Glutamatergic neuron (in vitro differentiated cells): ENCODE measurements at places on chromosomes 3 and 15. TPM values are rescaled to one million over a fixed set of nuclear protein-coding genes. Genes with fewer than 3 reads are reported as not detected.

GRCh38 chr3:124634210-124635168, 95.8 kb upstream of the UMPS start:
- H3K4me1 ChIP-seq: peaks cover 14% of the 10 kb centered on the region
- H3K27me3 ChIP-seq: peaks cover 5% of the 10 kb centered on the region
- H3K4me3 ChIP-seq: no peak overlapping the region

DNA sequence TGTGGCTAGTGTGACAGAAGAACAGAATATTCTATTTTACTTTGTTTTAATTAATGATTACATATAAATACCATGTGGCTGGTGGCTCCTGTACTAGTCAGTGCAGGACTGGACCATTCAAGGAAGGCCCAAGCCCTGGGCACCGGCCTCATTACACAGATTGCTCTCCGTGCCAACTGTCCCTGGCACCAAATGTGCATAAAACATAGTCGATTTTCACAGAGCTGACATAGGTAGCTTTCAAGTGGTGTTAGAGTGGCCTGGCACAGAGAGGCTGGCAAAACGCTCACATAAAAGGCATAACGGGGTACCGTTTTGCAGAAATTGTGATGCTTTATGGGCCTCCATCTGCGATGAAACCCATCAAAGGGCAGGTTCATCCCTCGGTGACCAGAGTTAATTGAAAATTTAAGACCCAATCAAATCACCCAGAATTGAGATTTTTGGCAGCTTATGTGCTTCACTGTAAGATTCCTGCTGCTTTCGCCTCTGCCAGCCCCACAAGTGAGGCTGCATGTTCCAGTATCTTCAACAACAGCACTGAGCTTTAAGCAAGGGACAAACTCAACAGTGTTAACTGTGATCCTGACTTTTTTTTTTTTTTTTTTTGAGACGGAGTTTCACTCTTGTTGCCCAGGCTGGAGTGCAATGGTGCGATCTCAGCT, 25.9 kb downstream of the RFTN1 start:
- no peak for DNase-seq
- H3K4me3 ChIP-seq: no peak overlapping the region
- H3K4me1 ChIP-seq: peaks cover 5% of the 10 kb centered on the region
- no peak overlapping the region for H3K27ac ChIP-seq

DNA sequence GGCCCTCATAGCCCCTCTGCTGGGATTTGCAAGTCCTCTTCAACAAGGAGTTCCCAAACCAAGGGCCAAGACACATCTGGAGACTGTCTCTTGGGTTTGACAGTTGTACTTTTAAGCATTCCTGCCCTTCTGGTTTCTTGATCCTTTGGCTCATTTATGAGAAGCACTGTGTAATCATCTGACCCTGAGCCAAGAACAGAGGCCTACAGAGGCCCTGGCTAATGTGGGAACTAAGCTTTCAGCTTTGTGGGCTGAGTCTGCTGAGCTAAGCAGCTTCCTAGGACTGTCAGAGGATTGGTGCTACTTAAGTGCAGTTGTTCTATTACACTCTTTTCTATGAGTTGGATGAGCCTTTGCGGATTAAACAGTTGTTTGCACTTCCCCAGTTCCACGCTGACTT, 178.3 kb downstream of the KBTBD8 start:
- H3K27ac ChIP-seq: no peak overlapping the region
- H3K36me3 ChIP-seq: no peaks in the 10 kb centered on the region
- H3K4me3 ChIP-seq: no peak overlapping the region
- H3K4me1 ChIP-seq: no peaks in the 10 kb centered on the region
- H3K27me3 ChIP-seq: peaks cover 2% of the 10 kb centered on the region

- no peak overlapping the region for H3K4me3 ChIP-seq
- H3K27ac ChIP-seq: no peak overlapping the region
- no peaks in the 10 kb centered on the region for H3K36me3 ChIP-seq
- H3K27me3 ChIP-seq: no peaks in the 10 kb centered on the region
- H3K4me1 ChIP-seq: peaks cover 18% of the 10 kb centered on the region
Observed at GRCh38 chr3:148333091-148333490, 364.6 kb upstream of the AGTR1 start.

DNA sequence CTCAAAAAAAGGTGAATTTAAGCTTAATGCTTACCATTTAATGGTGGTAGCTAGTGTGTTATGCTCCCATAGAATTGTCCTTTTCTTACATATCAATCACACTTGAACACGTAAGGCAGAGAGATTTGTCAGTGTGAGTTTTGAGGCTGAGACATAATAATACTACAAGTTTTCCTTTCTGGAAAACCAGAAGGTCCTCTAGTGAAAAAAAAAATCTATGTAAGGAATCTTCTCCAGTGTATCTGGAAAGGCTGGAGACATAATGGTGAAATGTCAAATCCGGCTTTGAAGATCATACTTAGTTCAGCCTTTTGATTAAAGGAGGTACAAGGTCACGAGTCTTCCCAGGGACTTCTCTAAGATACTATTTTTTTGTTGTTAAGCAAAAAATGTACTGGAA, 3.4 kb downstream of the TSC22D2 start:
- peak overlapping the region; percentile 93 for H3K4me3 ChIP-seq
- H3K36me3 ChIP-seq: peaks cover 7% of the 10 kb centered on the region
- H3K27ac ChIP-seq: peak overlapping the region; percentile 86
- DNase-seq: no peak

DNA sequence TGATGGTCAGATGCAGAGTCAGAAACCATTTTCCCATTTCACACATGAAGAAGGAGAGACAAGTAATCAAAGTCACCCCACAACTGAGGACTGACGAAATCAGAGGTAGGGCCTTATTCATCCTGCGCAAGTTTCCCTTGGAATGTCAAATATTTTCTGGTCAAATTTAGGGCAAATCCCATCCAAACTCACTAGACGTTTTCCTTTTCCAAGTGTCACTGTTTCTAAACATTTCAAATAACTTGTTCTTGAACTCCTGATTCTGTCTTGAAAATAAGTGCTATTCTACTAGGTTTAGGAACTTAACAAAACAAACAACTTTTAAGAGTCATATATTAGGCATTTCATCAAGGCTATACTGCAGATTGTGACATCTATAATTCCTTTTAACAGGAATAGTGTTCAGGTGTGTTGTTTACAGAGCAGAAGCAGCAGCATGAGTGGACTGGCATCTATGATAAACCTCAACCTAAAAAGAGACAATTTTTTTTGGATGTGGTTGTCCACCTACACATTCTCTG, 40.7 kb downstream of the SUMF1 start:
- H3K4me3 ChIP-seq: no peak overlapping the region
- H3K4me1 ChIP-seq: peaks cover 11% of the 10 kb centered on the region
- DNase-seq: no peak
- H3K36me3 ChIP-seq: peaks cover 8% of the 10 kb centered on the region

DNA sequence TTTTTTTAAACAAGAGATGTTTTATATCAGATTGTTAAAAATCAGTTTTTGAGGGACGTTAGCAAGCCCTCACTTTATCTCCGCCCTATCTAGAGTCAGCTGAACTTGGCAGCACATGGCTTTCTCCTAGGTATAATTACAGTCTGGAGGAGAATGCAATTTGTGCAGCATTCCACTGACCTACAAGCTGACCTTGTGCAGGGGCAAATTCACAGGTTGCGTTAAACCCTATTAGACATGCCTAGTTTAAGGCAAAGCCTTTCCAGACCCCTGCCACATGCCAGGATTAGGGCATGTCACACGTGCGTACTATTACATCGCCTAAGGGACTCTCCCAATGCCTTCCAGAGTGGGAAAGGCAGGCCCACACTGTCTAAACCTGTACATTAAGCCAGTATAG, 224.0 kb downstream of the GREM1 start:
- no peaks in the 10 kb centered on the region for H3K36me3 ChIP-seq
- H3K4me3 ChIP-seq: no peak overlapping the region
- peak; percentile 13 for DNase-seq
- no peaks in the 10 kb centered on the region for H3K27me3 ChIP-seq

DNA sequence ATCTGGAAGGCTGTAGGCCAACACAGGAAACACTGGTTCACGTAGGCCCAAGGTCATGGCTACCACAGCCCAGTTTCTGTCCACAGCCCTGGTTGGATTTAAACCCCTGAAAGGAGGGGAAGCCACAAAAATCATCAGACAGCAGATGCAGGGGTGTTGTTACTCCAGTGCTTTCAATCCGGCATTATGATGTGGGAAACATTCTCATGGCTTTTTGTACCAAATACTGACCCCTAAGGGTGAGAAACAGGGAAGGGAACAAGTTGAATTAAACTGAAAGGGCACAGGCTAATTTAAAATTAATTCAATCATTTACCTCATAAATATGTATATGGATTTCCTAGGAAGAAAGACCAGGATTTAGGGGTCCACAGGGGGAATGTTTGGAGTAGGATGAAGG, 375.6 kb downstream of the CTNNB1 start:
- no peak for DNase-seq
- H3K4me1 ChIP-seq: peaks cover 6% of the 10 kb centered on the region
- no peaks in the 10 kb centered on the region for H3K36me3 ChIP-seq
- no peaks in the 10 kb centered on the region for H3K27me3 ChIP-seq
- H3K27ac ChIP-seq: no peak overlapping the region

DNA sequence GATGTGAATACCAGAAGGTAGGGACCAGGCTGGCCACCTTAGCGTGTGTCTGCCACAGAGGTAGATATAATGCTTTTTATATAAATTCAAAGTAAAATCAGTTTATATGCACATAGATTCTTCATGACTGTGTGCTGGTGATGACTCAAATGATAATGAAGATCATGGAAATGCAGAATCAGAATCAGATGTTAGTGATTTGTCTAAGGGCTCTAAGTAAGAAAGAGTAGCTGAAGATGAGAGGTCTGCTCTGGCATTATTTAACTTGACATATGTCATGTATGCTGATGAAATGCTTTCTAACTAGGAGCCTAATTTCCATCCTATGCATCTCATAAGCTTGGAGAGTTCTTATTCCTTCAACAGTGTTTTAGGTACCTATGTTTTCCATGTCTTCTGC, 50.3 kb upstream of the DPH6 start:
- H3K4me1 ChIP-seq: no peaks in the 10 kb centered on the region
- DNase-seq: no peak
- H3K36me3 ChIP-seq: peaks cover 4% of the 10 kb centered on the region
- H3K4me3 ChIP-seq: no peak overlapping the region
- no peaks in the 10 kb centered on the region for H3K27me3 ChIP-seq
- no peak overlapping the region for H3K27ac ChIP-seq

GRCh38 chr3:56874269-56874668, 72.5 kb upstream of the ARHGEF3 start:
- DNase-seq: no peak
- H3K27ac ChIP-seq: no peak overlapping the region
- H3K27me3 ChIP-seq: no peaks in the 10 kb centered on the region
- no peaks in the 10 kb centered on the region for H3K36me3 ChIP-seq

- H3K4me1 ChIP-seq: no peaks in the 10 kb centered on the region
- H3K4me3 ChIP-seq: no peak overlapping the region
- no peak for DNase-seq
- no peak overlapping the region for H3K27ac ChIP-seq
- H3K27me3 ChIP-seq: peaks cover 5% of the 10 kb centered on the region
- no peaks in the 10 kb centered on the region for H3K36me3 ChIP-seq
Observed at GRCh38 chr3:155352900-155353490, 59.5 kb upstream of the STRIT1 start.

DNA sequence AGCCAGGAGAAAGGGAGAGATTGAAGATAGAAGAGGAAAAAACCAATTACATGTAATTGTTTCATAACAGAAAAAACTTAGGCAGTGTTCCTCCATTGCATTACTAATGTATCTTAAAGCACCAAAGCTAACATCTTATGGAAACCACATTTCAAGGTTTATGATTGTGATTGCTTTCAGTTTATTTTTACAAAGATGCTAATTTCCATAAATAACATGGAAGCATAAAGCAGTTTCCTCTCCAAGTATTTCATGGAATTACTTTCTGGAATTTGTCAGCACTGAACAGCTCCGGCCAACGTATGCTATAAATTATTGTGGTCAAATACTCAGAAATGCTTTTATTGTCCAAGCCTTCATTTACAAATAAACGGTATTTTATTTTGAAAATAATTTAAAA, 11.6 kb downstream of the ADAMTSL3 start:
- no peaks in the 10 kb centered on the region for H3K27me3 ChIP-seq
- no peaks in the 10 kb centered on the region for H3K36me3 ChIP-seq
- H3K4me3 ChIP-seq: no peak overlapping the region
- DNase-seq: no peak

DNA sequence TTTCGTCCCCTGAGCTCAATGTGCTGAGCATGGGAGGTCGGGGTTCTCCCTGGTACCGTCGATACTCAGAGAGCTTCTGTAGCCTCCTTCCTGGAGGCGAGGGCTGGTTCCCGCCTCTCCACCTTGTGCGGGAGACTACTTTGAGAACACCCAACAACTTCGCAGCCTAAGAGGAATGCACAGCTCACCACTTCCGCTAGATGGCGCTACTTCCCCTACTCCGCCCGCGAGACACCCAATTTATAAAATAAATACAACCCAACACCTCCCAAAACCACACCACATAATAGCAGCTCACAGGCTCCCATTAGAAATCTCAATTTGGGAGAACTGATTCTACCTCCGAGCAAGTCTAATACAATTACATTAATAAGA, 1.2 kb downstream of the RGMA start:
- peak overlapping the region; percentile 85 for H3K4me3 ChIP-seq
- peaks cover 18% of the 10 kb centered on the region for H3K4me1 ChIP-seq
- peak; percentile 81 for DNase-seq
- H3K36me3 ChIP-seq: peaks cover 6% of the 10 kb centered on the region
- H3K27ac ChIP-seq: peak overlapping the region; percentile 77
- peaks cover 8% of the 10 kb centered on the region for H3K27me3 ChIP-seq

DNA sequence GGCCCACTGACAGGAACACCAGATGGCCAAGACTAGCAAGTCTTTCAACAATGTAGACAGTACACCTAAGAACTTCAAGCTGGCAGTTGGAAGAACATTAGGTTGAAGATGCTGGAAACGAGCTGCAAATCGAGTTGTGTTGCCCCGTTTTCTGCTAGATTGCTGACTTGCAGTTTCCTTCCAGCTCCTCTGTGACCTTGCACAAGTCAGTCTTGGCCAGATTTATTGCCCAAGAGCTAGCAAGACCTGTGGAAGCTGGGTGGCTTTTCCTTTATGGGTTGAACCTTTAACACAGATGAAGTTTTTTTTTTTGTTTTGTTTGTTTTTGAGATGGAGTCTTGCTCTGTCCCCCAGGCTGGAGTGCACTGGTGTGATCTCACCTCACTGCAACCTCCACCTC, 2.9 kb upstream of the RBM6 start:
- no peak for DNase-seq
- H3K4me3 ChIP-seq: no peak overlapping the region
- H3K27me3 ChIP-seq: peaks cover 8% of the 10 kb centered on the region
- no peak overlapping the region for H3K27ac ChIP-seq

DNA sequence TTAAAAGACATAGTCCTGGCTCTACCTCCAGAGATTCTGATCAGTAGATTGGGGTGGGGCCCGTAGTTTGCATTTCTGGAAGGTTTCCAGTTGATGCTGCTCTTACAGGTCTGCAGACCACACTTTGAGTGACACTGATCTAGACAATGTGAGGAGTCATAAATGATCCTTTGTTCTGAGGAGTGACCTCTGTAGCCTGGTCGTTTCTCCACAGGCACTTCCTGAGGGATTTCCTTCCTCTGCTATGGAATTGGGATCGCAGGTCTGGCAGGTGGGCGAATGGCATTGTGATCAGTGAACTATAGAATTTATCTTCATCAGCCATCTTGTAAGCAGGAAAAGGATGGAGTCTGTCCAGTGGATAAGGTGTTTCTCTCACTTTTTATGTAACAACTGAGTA, 5.5 kb downstream of the GFM1 start:
- H3K4me1 ChIP-seq: no peaks in the 10 kb centered on the region
- H3K4me3 ChIP-seq: no peak overlapping the region
- H3K27me3 ChIP-seq: peaks cover under 1% of the 10 kb centered on the region

- H3K4me1 ChIP-seq: peaks cover 39% of the 10 kb centered on the region
- H3K4me3 ChIP-seq: peak overlapping the region; percentile 70
- no peaks in the 10 kb centered on the region for H3K36me3 ChIP-seq
- H3K27ac ChIP-seq: peak overlapping the region; percentile 90
- H3K27me3 ChIP-seq: no peaks in the 10 kb centered on the region
Observed at GRCh38 chr15:67359431-67360079, 105.0 kb downstream of the IQCH start.

Gene FAM3D
- not detected for total RNA-seq

Gene TNFAIP8L3
- total RNA-seq: not detected

Gene SLC35G2
- total RNA-seq: 22.6 TPM

Gene STAB1
- total RNA-seq: 6.3 TPM

Gene CTXND1
- 0.39 TPM for total RNA-seq
